ENCODE measurements at places on chromosomes 1 and 21.

GRCh38 chr1:160308451-160309184 lies 23.7 kb upstream of the PEX19 start:
- no peak overlapping the region for H3K4me3 ChIP-seq
- H3K27ac ChIP-seq, result no peak overlapping the region
- H3K36me3 ChIP-seq, result peaks cover 34% of the 10 kb centered on the region
- DNase-seq, result no peak
- no peaks in the 10 kb centered on the region for H3K27me3 ChIP-seq

- no peaks in the 10 kb centered on the region for H3K36me3 ChIP-seq
- no peak for DNase-seq
- peaks cover 5% of the 10 kb centered on the region for H3K4me1 ChIP-seq
- no peak overlapping the region for H3K4me3 ChIP-seq
Observed at GRCh38 chr1:190176776-190177175, 300.9 kb downstream of the BRINP3 start.

DNA sequence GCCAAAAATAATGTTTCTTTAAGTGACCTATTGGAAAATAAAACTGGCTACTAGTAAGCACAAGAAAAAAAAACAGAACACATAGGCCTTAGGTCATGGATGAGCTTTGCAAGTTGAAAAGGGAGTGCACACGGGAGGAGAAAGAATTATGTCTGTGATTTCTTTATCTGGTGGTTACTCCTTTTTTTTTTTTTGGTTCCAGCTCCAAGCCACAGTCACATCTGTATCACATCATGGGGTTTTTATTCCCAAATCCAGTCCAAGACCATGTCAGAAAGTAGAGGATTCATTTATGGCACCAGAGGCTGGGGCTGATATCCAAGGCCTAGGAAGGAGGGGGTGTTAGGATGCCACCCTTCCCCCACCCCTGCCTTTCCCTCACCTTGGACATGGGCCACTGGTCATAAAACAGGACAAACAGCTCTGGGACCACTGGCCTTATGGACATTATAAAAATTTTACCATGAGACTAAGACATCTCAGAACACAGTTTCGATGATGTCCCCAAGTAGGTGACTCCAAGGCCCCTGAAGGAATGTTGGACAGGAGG lies 10.3 kb upstream of the HEYL start:
- peaks cover 25% of the 10 kb centered on the region for H3K27me3 ChIP-seq
- peaks cover 17% of the 10 kb centered on the region for H3K4me1 ChIP-seq
- H3K36me3 ChIP-seq, result no peaks in the 10 kb centered on the region

- no peak for DNase-seq
- no peak overlapping the region for H3K27ac ChIP-seq
- H3K4me3 ChIP-seq, result no peak overlapping the region
- H3K27me3 ChIP-seq, result no peaks in the 10 kb centered on the region
- H3K36me3 ChIP-seq, result no peaks in the 10 kb centered on the region
Observed at GRCh38 chr1:211932231-211932932, 101.8 kb upstream of the LPGAT1 start.

DNA sequence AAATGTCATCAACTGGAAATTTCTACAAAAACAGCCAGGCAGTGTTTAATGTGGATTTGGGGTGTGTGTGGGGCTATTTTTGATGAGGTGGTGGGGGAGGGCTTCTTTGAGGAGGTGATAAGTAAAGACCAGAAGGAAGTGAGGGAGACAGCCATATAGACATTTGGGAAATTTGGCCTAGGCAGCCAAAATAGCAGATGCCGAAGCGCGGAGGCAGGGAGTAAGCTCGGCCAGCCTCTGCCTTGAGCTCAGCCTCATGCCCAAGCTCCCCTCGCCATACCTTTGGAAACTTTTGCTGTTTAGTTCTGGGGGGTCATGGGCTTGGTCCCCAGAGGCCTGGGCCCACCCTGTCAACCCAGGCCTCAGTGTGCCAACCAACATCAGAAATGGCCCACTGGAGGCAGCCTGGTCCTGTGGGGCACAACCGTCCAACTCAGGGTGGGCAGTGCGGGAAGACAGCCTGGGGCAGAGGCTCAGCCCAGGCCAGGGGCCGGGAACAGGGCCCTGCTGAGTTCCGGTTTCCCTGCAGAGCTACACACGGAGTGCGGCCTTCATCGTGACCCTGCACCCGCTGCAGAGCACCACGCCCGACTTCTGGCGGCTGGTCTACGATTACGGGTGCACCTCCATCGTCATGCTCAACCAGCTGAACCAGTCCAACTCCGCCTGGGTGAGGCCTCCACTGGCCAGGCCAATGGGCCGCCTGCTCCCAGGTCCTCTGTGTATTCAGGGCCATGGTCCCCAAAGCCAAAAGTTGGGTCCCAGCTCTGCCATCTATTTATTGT lies 84.0 kb downstream of the PTPRU start:
- H3K27me3 ChIP-seq, result no peaks in the 10 kb centered on the region
- peaks cover 19% of the 10 kb centered on the region for H3K4me1 ChIP-seq
- peak overlapping the region; percentile 19 for H3K4me3 ChIP-seq
- H3K27ac ChIP-seq, result no peak overlapping the region
- no peak for DNase-seq
- peaks cover 28% of the 10 kb centered on the region for H3K36me3 ChIP-seq

DNA sequence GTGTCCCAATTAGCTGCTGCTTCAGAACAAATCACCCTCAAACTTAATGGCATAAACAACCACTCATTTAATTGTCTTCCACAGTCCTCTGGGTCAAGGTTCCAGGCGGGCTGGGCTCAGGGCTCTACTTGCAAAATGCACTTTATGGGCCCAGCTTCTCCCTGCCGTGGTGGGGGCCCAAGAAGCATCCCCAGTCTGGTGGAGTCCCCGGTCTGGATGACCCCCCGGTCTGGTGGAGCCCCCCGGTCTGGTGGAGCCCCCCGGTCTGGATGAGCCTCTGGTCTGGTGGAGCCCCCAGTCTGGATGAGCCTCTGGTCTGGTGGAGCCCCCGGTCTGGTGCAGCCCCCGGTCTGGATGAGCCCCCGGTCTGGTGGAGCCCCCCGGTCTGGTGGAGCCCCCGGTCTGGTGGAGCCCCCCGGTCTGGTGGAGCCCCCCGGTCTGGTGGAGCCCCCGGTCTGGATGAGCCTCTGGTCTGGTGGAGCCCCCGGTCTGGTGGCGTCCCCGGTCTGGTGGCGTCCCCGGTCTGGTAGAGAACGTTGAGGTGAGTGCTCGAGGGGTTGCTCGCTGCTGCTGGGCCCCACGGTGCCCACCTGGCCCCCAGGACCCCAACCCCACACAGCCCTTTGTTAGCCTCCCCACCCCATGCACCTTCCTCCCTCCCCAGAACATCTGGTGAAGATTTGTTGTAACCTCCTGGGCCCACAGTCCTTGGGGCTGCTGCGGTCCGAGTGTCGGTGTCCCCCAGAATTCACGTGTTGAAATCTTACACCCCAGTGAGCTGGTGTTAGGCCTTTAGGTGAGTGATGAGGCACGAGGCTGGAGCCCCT lies 33.8 kb downstream of the POFUT2 start:
- H3K36me3 ChIP-seq, result no peaks in the 10 kb centered on the region
- H3K4me3 ChIP-seq, result no peak overlapping the region
- H3K27ac ChIP-seq, result no peak overlapping the region
- peak; percentile 65 for DNase-seq
- peaks cover 14% of the 10 kb centered on the region for H3K4me1 ChIP-seq

DNA sequence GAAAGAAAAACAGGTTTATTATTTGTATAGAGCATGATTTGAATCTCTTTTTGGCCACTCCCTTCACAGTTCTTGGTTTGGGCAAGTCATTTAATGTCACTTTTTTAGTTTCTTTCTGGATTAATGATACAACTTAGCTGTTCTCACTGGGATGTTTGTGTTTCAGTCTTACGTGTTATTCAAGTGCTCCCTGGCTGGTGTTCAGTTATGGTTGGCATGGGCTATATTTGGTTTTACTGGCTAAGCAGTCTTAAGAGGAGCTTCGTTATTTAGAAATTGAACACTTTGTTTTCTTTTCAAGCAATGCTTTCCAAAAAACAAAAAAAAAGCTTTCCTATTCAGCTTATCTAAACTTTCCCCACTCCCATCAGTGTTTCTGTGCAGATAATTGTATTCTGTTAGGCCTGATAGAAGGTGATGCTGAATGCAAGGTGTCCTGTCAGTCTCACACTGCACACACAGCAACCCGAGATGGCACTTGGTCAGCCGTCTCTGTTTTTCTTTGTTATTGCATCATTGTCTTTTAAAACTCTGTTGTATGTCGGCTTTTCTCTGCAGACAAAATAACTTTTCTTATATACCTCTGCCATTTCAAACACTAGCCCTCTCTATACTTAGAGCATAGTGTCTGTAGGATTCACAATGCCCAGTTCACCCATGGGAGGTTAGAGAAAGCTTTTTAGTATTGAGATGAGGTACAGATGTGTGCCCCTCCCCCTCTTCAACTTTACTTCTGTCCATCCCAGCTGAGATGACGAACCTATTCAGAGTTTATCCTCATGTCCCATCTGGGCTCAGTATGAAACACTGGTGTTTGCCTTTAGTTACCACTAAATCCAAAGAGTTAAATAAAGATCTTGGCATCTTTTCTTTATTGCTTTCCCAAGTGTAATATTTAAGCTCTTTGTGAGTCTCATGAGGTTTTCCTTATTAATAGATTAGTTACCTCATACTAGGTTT lies 80.2 kb downstream of the VPS13D start:
- H3K4me3 ChIP-seq, result peak overlapping the region; percentile 20
- no peaks in the 10 kb centered on the region for H3K27me3 ChIP-seq
- H3K27ac ChIP-seq, result peak overlapping the region; percentile 82
- no peak for DNase-seq
- H3K36me3 ChIP-seq, result peaks cover 39% of the 10 kb centered on the region

DNA sequence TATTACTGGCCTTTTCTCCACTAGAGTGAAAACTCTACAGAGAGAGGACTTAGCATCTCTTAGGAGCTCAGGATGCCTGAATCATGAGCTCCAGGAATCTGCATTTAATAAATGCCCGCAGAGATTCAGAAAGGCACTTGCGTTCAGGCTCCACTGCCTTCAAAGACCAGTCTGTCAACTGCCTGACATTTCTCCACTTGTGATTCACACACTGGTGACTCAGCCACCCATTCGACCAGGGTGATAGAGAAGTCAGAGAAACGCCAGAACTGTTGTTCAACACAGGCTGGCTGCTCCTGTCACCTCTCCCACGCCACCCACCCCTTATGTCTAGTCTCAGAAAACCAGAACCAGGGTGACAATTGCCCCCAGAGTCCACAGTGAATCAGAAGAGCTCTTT lies 26.9 kb upstream of the LBR start:
- H3K4me1 ChIP-seq, result peaks cover 5% of the 10 kb centered on the region
- no peak overlapping the region for H3K4me3 ChIP-seq
- no peaks in the 10 kb centered on the region for H3K36me3 ChIP-seq
- H3K27me3 ChIP-seq, result peaks cover 2% of the 10 kb centered on the region
- peak overlapping the region; percentile 76 for H3K27ac ChIP-seq
- no peak for DNase-seq

DNA sequence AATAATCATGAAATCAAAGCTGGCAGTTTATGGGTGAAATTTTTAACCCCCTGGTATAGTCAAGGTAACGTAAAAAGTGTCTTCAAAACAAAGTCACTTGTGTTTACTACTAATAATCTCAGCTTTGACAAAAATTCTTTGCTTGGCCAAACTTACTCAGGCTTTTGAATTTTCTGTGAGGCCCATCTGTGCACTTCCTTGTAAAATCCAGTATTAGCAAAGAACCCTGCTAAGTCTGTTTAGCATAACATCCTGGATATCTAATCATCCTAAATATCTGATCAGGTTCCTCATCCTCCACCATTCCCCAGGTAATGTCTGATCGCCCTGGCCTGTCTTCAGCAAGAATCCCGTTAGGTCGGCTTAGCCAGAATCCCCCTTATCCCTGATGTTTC lies 3.0 kb downstream of the LYST start:
- H3K4me3 ChIP-seq, result no peak overlapping the region
- no peaks in the 10 kb centered on the region for H3K36me3 ChIP-seq
- peaks cover 11% of the 10 kb centered on the region for H3K4me1 ChIP-seq
- DNase-seq, result no peak
- no peak overlapping the region for H3K27ac ChIP-seq

DNA sequence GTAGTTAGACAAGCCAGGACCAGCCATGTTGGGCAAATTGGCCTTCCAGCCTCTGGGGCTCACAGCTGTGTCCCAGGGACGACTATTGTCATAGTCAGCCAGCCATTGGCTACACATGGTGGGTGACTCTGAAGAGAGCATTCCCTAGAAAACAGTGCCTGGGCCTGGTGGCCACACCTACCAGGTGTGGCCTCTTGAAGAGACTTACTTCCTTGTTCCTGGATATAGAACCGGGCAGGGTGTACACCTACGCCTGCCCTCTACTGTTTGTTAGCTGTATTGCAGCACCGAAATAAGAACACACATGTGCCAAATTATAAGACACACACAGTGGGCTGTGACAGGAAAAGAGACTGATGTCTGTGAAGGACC lies 134.6 kb upstream of the ARHGEF16 start:
- H3K27ac ChIP-seq, result no peak overlapping the region
- H3K27me3 ChIP-seq, result peaks cover 22% of the 10 kb centered on the region
- peaks cover 60% of the 10 kb centered on the region for H3K4me1 ChIP-seq

Measured in type B pancreatic cell (in vitro differentiated cells).